Amygdala (tissue), 56 donors: ENCODE measurements at places on chromosomes 5 and 9.
A peak's percentile ranks its signal among the peaks of the same experiment; 100 is the strongest.

- no peak for DNase-seq
Measured at GRCh38 chr9:18923167-18923566, 109.8 kb downstream of the SAXO1 start.

- no peak for DNase-seq
Measured at GRCh38 chr5:130112246-130112645, 208.0 kb downstream of the CHSY3 start.

GRCh38 chr5:67431191-67431590 lies 234.6 kb upstream of the CD180 start:
- no peak for DNase-seq

DNA sequence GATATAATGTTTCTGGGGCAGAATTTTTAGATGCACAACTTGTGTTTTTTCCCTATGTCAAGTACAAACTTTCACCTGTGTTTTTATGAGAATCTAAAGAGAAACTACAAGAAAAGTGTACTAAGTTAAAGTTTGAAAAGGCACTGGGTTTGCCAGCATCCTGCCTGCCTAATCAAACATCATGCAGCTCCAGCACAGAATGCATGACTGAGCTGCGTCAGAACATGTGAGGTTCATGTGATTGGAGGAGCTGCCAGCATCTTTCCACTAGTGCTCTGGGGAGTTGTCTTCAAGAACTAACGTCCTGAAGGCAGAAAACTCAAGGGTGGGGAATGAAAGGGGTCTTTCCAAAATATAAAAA lies 46.1 kb upstream of the RIC1 start:
- no peak for DNase-seq

- DNase-seq = no peak
Measured at GRCh38 chr9:37635808-37636207, 14.9 kb upstream of the FRMPD1 start.

- no peak for DNase-seq
Measured at GRCh38 chr5:93348231-93348630, 232.8 kb downstream of the NR2F1-AS1 start.

GRCh38 chr9:34070606-34071324 lies 22.1 kb upstream of the UBAP2 start:
- no peak for DNase-seq

DNA sequence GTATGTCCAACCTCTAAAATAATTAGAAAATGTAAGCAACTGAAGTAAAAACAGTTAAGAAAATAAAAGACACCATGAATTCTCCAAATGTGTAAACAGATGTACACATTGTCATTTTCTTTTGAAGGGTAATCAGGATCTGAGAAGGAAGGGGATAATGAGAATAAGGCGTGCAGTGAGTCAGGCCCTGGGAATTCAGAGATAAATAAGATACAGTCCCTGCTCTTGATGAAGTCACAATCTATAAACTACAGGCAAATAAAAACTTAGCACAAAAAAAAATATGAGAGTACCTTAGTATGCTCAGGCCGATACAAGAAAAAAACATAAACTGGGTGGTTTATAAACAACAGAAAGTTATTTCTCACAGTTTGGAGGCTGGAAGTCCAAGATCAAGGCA lies 315.3 kb downstream of the DNAH5 start:
- no peak for DNase-seq

DNA sequence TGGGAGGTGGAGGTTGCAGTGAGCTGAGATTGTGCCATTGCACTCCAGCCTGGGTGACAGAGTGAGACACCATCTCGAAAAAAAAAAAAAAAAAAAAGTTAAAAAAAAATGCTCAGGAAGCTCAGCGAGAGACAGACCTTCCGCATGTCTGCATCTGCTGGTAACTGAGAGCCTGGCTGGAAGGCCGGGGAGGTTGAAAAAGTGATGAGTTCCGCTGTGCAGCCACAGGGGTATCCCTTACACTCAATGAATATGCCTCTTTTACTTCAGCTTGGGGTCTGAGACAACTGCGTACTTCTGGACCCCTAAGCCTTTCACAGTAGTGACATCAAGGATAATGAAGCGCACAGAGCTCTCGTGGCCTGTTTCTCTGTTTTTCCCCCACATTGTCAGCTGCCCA lies 179.9 kb upstream of the KLF4 start:
- no peak for DNase-seq

DNA sequence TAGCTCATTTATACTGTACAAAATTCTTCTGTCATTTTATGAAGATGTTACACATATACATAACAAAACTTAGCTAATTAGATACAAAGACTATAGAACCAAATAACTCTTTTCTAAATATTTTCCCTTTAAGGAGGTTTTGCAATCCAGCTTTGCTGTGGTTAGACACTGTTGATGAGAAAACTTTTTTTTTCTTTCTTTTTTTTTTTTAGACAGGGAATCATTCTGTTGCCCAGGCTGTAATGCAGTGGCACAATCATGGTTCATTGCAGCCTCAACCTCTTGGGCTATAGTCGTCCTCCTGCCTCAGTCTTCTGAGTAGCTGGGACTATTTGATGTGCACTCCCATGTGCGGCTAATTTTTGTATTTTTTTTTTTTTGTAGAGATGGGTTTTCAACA lies 38.5 kb upstream of the CDKN2B start:
- DNase-seq = no peak

DNA sequence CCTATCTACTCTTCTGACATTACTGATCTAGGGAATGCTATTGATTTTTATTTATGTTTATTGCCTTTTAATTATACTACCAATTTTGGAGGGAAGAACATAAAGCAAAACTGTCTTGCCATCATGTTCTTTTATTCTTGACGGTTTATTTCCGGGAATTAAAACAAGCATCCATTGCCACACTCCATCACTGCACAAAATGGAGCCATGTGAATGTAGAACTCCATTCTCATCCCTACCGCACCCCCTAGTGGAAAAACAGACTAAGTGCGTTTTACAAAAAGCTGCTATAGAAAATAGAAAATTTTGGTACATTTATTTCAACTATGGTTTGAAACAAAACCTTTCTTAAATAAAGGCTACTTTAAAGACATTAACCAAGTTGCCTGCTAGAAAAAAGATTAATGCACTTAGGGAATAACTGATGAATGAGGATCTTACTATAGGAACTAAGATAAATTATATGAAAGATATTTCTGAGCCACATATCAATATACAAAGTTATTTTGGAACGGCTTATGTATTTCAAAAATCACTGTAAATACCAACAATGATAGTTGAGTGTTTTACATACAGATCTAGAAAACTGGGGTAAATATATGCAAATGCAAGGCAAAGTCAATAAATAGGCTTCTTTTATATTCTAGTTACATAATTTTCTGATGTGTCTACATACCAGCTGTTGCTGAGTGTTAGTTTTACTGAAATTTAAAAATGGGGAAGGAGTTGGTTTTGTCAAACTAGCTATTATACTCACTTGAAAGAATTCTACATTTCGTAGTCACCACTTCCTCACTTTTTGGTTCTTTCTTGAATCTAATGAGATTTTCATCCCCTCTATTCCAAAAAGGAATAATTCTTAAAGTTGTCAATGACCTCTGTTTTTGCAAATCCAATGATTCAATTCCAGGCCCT lies 26.5 kb downstream of the OXCT1 start:
- DNase-seq = peak; percentile 33

DNA sequence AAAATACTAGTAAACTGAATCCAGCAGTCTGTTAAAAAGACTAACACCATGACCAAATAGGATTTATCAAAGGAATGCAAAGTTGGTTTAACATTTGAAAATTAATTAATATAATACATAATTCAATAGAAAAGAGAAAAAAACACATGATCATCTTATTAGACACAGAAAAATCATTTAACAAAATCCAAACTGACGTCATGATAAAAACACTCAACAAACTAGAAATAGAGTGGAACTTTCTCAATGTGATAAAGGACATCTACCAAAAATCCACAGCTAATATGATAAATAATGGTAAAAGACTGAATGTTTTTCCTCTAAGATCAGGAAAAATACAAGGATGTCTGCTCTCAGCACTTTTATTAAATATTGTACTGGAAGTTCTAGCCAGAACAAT lies 40.4 kb upstream of the KCNIP1 start:
- DNase-seq = no peak

DNA sequence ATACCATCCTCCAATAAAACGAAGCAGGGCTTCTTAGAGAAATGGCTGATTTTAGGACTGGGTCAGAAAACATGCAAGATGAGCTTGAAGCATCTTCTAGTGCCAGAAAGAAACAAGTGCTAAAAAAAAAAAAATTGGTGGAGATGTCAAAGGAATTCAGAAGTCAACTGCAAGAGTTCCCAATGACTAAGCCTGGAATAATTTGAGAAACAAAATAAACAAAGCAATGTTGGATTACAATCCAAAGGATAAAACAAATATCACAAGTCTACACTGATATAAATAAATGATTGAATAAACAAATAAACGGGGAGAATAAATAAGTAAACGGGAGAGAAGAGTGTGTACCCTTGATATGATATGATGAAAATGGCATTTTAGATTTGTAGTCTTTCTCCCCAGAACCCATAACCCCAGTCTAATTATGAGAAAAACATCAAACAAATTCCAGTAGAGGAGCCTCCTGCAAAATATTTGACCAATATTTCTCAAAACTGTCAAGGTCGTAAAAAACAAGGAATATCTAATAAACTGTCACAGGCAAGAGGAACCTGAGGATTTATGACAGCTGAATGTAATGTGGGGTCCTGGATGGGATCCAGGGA lies 63.5 kb upstream of the CCL21 start:
- no peak for DNase-seq

DNA sequence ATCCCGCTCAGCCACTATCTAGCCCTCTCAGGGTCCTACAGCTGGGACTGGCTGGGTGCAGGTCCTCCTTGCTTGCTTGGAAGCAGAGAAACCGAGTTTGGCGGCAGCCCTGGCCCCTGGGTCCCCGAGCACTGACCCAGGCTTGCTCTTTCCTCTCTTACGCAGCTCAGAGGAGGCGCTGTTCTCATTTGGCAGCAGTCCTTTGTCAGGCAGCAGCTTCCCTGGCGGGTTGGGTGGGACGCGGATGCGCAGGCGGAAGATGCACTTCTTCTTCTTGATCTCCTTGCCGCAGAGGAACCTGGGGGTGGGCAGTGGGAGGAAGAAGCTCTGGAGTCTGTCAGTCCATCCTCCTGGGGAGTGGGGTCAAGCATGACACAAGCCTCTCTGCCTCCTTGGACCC lies 14.5 kb downstream of the PHF19 start:
- DNase-seq = no peak

GRCh38 chr9:106596984-106597383 lies 266.0 kb upstream of the ZNF462 start:
- DNase-seq = no peak

DNA sequence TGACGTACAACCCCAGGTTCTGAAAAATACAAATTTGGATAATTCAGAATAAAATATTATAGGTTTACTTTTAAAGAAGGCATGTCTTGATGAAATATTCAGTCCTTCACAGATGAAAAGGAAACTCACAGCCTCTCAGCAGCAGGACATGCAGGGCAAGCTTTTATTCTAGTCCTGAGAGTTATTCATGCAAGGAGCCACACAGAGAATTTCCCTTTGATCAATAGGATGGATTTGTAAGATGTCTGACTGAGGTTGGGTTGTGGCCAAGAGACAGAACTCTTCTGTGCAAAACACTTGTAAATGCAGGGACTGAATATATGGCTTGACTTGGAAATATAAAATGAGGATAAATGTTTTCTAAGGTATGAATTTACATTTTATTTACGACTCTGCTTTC lies 48.8 kb upstream of the TBCA start:
- DNase-seq = no peak

- no peak for DNase-seq
Measured at GRCh38 chr5:31502506-31502905, 29.4 kb downstream of the DROSHA start.

DNA sequence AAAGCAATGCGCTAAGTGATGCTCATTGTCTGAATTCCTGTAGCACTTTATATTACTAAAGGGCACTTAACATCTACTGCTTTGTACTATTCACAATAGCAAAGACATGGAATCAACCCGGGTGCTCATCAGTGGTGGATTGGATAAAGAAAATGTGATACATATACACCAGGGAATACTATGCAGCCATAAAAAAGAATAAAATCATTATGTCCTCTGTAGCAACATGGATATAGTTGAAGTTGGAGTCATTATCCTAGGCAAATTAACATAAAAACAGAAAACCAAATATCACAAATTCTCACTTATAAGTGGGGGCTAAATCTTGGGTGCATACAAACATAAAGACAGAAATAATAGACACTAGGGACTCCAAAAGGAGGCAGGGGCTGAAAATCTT lies 308.3 kb downstream of the TRPM3 start:
- no peak for DNase-seq
